ENCODE measurements at places on chromosomes 12 and 14.

DNA sequence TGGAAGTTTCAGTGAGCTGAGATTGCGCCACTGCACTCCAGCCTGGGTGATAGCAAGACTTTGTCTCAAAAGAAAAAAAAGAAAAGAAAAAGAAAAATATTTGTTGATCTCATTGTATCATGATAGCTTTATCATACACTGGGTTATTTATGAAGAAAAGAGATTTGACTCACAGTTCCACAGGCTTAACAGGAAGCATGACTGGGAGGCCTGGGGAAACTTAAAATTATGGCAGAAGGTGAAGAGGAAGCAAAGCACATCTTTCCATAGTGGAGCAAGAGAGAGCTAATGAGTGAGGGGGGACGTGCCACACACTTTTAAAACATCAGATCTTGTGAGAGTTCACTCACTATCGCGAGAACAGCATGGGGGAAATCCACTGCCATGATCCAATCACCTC is 72.7 kb upstream of the FUT8 start:
- DNase-seq, result peak; percentile 13

GRCh38 chr14:36671149-36671548 is 9.5 kb downstream of the PAX9 start:
- no peak for DNase-seq

DNA sequence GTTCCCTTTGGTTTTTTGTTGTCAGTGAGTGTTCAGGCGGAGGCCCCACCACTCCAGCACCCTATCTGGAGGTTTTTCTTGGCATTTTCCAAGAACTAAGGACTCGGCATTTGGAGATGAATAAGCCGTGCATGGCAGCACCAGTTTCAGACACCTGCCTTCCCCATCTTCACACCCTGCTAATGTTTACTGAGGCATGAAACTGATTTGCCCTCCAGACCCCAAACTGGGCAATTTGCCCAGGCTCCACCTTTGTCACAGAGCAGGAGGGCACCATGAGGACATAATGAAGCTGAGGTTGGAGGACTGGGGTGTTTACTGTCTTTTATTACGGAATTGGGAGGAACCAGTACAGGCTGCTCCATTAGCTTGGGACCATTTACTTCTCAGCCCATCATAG is 113.4 kb downstream of the LGMN start:
- no peak for DNase-seq

- DNase-seq, result peak; percentile 76
Observed at GRCh38 chr14:33307691-33308251, 369.1 kb downstream of the NPAS3 start.

DNA sequence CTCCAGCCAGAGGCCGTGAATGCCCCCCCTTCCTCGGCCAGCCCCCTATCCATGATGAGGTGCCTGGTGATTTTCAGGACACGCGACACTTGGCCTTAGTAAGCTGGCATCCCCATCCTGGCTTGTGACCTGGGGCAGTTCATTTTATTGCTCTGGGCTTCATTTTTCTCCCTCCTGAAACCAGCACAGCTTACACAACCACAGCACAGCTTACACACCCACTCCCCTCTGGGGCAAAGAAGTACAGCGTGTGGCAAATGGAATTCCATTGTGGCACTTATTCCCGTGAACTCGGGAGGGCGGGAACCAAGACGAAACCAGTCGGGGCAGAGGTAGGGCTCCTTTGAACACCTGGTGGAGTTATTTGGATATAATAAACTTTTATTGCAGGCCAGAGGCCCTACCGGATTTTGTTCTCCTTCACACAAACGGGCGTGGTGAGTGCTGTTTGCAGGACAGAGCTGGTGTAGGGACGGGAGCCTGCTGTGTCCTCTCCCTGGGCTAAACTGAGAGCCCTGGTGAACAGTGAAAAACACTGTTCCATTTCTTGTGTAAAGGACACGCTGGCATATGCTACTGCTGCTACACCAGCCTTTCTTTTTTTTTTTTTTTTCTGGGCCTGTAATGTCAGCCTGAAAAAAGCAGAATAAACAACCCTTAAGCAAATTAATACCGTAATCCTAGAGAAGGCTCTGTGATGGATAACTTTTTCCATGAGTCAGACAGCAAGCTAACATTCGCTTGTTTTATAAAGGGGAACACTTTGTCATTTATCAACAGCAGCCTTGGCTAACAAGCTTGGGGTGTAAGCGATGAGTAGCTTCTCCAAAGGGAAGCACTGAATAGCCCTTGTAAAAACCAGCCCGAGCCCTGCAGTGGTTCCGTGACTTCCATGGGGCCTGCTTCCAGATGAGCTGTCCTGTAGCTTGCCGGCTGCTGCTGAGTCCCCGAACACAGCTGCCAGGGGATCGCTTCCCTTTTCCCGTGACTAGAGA is 29.3 kb downstream of the CD9 start:
- peak; percentile 60 for DNase-seq
